ENCODE measurements at places on chromosomes 3 and 15.

DNA sequence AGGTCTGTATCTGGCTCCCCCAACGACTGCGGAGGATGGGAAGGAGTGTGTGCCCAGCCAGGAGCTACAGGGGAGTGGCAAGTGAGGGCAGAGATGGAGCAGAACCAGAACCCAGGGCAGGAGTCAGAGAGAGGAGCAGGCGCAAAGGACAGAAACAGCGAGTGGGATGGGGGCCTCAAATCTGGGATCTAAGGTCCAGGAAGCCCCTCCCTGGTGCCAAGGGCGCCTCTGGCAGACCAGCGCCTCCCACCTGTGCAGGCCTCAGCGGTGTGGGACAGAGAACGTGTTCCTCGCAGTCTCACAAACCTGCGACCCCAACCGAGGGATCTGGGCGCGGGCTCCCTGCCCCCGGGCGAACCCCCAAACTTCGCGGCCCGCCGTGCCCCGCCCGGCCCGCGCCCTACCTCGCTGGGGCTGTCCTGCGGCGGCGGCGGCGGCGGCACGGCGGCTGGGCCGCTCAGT lies 301 bp downstream of the PCBP4 start:
- no peak for DNase-seq

GRCh38 chr15:58520464-58520863 lies 88.7 kb downstream of the LIPC start:
- no peak for DNase-seq

DNA sequence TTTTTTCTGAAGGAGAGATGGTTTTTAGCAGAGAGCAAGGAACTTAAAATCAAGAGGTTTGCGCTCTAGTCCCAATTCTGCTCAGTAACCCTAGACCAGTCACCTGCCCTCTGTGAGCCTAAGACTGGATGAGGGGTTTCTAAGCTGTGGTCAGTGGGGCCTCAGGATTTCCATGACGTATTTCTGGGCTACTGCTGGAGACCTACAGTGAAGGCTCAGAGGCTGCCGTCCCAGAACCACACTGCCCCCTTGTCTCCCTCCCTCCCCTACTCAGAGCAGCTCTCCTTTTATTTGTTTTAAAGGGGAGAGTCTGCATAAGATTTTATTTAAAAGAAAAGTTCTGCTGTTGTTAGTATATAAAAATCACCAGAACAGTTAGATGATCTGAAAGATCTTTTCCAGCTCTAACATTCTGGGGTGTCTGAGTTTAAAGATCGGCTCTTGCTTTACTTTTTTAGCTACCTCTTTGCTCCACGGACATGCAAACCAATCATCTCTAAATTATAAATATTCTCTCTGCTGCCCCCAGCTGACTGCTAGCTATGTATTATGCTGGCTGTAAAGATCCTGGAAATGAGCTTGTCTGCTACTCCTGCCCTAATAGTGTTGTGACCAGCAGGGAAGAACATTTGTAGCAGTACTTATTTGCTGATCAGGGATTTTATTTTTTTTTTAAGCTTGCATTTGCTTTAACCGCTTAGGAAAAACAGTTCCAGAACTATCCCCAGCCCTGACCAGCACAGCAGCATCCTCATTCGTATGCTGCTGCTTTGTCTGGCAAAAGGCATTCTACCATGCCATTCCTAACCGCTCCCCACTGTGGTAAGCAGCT lies 28.6 kb upstream of the NDUFB4 start:
- DNase-seq = no peak

DNA sequence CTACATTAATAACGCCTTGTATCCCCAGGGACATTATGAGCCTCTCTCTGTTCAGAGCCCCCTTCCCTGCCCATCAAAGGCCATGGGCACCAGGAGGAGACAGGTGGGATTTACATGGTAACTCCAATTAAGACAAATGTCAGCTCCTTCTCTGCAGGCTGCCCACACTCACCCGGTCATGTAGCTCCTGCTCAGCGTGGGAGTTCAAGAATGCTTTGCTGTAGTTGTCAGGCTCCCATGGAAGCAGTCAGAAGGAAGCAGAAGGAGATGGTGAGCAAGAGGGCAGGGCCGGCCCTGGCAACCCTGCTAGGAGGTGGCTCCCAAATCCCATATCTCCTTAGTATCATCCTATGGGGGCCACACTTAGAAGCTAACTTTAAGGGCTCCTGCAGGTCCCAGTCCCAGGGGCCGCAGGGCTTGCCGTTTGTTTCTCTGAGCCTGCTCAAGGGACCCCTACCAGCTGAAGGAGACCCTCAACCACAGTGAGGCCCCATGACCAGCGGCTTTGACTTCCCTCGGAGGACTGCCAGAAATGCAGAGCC lies 218.4 kb upstream of the TLE3 start:
- no peak for DNase-seq
